Neural crest cell (in vitro differentiated cells): ENCODE measurements at places on chromosomes 7 and 10. TPM values are rescaled to one million over a fixed set of nuclear protein-coding genes. Genes with fewer than 3 reads are reported as not detected.

The HOXA13 gene
- total RNA-seq = not detected in 2 replicates

The FAM237B gene
- total RNA-seq = not detected in 2 replicates

The FAM149B1 gene
- 26.8 and 27.2 TPM in 2 replicates for total RNA-seq

The CYP3A4 gene
- not detected in 2 replicates for total RNA-seq

The WDFY4 gene
- total RNA-seq = not detected in 2 replicates

The PNLIP gene
- not detected in 2 replicates for total RNA-seq

The AS3MT gene
- 10.4 and 11.2 TPM in 2 replicates for total RNA-seq

DNA sequence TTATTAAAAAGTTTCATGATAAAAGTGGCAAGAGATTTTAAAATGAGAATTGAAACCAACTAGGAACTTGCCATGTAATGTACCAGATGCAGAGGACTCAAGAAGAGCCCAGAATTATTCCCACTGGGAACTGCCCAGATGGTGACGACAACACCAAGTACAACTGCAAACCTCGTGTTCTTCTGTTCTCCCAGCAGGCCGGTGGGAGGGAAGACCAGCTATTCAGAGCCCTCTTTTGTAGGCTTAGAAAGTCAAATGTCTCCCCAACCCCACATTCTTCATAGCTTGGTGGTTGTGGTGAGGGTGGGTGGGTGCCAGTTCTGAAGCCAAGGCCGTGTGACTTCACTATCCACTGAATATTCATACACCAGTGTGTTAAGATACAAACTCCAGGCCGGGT lies 54.3 kb upstream of the ITGB1 start:
- DNase-seq = no peak

GRCh38 chr7:121163699-121164098 lies 165.1 kb upstream of the WNT16 start:
- no peak for DNase-seq

DNA sequence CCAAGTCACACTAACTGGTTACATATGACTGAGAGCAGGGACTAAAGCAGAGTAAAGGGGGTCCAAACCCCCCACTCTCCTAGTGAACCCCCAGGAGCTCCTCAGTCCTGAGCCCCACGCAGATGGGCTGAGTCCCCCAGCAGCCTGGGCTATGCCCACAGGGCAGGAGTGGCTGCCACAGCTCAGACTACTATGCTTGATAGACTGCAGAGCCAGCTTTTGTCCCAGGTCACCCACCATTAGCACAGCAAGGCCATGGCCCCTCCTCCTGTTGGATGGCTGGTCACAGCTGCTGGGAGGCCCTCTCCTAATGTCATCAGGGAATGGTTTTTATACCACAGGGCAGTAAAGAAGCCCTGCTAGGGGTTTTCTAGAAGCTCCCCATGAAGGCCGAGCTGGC lies 46.3 kb upstream of the FGFR2 start:
- DNase-seq = no peak

DNA sequence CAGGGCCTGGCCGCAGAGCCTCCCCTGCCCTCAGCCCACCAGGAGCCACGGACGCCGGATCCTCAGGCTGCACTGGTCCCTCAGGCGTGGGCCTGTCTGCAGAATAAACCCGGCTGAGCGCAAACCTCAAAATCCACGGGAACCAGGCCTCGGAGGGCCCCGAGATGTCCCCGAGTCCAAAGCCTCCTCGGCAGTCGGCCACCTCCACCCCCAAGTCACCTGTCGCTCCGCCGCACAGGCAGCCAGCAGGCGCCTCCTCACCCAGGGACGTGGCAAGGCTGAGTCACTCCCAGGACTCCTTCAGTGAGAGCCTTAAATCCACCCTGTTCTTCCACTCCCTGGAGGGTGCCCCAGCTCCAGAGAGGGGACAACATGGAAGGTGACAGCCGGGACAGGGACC lies 33.2 kb downstream of the STK32C start:
- DNase-seq = no peak

DNA sequence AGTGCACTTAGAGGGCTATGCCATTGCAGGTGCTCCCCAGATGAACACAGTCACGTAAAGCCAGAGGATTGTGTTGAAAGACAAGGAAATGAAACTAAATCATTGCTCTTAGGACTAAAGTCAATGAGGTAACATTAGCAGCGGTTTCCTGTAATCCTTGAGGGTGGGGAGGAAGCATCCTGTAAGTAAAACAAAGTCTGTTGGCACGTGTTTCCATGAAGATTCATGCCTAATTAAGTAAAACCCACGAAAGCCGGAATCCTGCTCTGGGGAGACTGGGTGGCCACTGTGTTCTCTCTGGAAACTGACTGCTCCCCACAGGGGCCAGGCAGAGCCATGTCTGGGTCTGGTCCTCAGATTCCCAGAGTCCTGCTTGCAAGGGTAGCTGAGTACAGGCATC lies 18.3 kb downstream of the STEAP1B start:
- DNase-seq = no peak

GRCh38 chr10:129936923-129937300 lies 27.2 kb downstream of the EBF3 start:
- no peak for DNase-seq

GRCh38 chr7:36191292-36191920 lies 38.4 kb downstream of the EEPD1 start:
- no peak for DNase-seq

GRCh38 chr7:77368974-77369373 lies 47.2 kb downstream of the GSAP start:
- no peak for DNase-seq

GRCh38 chr7:47553309-47553708 lies 28.6 kb downstream of the TNS3 start:
- no peak for DNase-seq

DNA sequence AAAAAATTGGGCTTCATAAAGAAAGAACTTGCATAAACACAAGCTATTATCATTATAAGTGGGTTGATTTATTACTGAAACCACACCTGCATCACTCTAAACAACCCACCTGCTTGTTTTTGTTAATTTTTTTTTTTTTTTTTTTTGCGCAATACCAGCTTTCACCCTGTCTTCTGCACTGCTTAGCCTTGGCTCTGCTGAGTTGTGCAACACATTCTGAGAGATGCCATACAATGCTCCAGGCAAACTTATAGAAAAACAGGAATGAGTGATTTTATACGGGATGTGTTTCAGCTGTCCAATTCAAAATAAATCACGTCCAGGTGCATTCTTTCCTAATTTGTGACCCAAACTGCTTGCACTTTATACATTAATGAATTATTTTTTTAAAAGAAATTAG lies 923.6 kb downstream of the GATA3 start:
- DNase-seq = no peak

GRCh38 chr10:33594475-33594874 lies 260.0 kb upstream of the NRP1 start:
- DNase-seq = no peak
